Activated CD4-positive, alpha-beta T cell treated with anti-CD3 and anti-CD28 coated beads, Interleukin-2, amount 50 U/mL, for 48 hours (primary cell): ENCODE measurements at places on chromosomes 16 and 17.

- no peak for DNase-seq
These were observed 18.1 kb upstream of the ITPRIPL2 start for GRCh38 chr16:19095654-19096053.

- DNase-seq: no peak
These were observed 44.2 kb downstream of the NEUROD2 start for GRCh38 chr17:39563476-39563875.

DNA sequence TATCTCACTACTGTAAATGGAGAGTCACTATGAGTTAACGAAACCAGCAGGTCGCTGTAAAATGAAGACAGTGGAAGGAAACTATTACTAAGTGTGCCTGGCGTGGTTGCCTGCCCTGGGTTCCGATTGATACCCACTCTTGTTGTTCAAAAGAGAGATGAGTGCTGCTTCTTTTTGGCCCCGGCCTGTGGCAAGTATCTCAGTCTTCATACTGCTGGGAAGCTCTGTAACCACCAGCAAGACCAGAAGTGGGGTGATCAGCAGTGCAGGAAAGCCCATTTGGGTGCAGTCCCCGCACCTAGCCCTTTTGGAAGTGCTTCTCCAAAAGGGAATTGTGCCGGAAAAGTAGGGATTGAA lies 104.5 kb downstream of the SNX29 start:
- DNase-seq: peak; percentile 46

DNA sequence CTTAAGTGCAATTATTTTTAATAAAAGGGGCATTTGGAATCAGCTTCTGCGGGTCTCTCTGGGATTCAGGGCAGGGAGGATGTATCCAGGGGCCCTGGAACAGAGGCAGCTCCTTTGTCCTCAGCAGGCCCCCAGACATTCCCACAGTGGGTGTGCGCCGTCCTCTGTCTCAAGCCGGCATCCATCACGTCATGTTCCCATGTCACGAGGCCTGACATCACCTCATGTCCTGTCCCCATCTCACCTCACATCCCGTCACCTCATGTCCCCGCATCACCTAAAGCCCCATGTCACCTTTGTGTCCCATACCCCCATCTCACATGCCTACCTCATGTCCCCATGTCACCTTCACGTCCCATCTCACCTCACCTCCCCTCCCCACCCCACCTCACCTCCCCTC lies 18.5 kb downstream of the GAA start:
- DNase-seq: no peak

- no peak for DNase-seq
These were observed 22.2 kb downstream of the ADAM11 start for GRCh38 chr17:44780845-44781480.

GRCh38 chr16:73569266-73569980 lies 521.5 kb upstream of the ZFHX3 start:
- no peak for DNase-seq
